NCI-H460 (cell line): ENCODE measurements at places on chromosomes 3 and 15. TPM values are rescaled to one million over a fixed set of nuclear protein-coding genes. Genes with fewer than 3 reads are reported as not detected.

TF gene
- total RNA-seq, result under 0.01 TPM in 1 of 2 replicates, not detected in the other

DNA sequence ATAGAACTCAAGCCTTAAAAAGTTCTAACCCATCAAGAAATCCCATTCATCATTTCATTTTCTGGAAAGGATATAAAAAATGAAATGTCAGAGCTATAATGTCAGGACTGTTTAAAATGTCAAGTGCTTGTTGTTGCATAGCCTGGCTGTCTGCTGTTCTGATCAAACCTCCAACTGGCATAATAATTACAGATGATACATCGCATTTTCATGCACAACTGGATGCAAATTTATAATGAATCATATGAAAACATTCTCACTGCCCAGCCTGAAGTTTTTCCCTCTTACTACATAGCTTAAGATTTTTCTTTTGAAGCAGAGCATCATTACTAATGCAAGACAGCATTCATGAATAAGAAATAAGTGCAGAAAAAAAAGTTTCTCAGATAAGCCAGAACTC is 46.5 kb downstream of the GUCA1C start:
- no peak for DNase-seq

GRCh38 chr15:88649286-88649733 is 10.5 kb downstream of the ISG20 start:
- DNase-seq, result no peak

DNA sequence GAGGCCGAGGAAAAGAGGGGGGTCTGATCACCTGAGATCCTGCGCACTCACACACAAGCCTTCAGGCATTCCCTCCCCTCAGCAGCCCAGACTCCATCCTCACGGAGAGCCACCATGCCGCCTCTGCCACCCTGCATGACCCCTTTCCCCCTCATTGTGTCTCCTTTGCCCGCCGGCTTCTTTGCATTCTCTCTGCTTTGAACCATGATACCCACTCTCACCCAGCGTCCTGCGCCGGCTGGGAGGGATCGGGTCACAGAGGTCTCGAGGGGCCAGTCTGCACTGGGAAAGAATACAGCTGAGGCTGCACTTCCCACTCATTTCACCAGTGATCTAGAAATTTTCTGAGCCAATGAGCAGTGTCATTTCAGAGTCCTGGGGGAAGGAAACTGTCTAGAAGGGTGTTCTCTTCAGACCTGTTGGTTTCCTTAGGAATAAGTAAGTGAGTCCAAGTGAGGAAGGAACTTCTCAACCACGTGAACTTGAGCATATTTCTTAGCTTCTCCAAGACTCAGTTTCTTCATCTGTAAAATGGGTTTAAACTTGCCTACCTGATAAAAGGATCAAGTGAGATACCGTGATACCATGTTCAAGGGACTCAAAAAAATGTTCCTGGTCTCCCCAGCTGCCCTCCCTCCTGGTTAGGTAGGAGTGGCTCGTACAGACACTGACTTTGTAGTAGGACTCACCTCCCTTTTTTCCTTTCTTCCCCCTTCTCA is 96.7 kb downstream of the TOP2B start:
- DNase-seq, result no peak

- DNase-seq, result no peak
These were observed 131.2 kb upstream of the TRIM42 start for GRCh38 chr3:140546649-140547048.

DNA sequence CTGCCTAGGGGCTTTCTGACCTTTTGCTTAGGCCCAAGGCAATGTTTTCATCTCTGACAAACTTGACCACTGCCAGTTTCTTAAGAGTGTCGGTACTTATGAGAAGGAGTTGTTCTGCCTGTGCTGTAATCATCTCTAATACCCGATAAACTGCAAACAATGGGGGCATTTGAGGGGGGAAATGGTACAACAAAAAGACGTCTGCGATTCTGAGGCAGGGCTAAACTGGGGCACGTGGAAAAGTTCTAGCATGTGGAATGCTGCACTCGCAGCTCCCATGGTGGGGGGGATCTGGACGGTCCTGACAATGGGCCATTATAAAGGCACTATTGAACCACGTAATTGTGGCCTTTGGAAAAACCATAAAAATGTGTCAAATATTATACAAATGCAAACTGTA is 73.1 kb upstream of the SAMMSON start:
- no peak for DNase-seq

GOLGA6A gene
- not detected in 2 replicates for total RNA-seq

ONECUT1 gene
- total RNA-seq, result 0.61 and 1.1 TPM in 2 replicates

DNA sequence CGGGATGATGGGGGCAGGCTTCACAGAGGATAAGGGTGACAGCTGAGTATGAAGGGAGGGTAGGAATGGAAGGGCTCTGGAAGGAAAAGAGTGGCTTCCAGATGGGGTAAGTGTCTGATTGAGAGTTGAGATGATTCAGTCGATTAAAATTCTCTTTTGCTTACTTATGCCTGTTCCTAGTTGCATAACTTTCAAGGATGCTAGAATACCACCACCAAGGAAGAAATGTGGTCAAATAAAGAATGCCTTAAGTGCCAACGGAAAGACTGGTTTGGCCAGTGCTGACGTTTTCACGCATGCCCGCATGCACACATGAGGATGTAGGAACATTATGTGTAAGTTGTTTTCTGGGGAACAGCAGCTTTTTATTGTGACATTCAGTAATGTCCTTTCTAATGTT is 263.4 kb upstream of the WNT5A start:
- no peak for DNase-seq

- DNase-seq, result no peak
These were observed 437.0 kb upstream of the PPP2R3A start for GRCh38 chr3:135528413-135529015.

DNA sequence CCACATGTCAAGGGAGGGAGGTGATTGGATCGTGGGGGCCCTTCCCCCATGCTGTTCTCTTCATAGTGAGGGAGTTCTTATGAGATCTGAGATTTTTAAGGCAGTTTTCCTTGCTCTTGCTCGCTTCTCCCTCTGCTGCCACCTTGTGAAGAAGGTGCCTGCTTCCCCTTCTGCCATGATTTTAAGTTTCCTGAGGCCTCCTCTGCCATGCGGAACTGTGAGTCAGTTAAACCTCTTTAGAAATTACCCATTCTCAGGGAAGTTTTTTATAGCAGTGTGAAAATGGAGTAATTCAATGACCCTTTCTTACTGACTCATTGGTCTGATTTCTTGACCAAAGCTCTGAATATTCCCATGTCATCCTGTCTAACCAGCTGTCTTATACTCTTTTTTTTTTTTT is 484.4 kb upstream of the TPRG1 start:
- DNase-seq, result no peak

GRCh38 chr3:101781166-101781565 is 2.2 kb downstream of the NXPE3 start:
- no peak for DNase-seq

DNA sequence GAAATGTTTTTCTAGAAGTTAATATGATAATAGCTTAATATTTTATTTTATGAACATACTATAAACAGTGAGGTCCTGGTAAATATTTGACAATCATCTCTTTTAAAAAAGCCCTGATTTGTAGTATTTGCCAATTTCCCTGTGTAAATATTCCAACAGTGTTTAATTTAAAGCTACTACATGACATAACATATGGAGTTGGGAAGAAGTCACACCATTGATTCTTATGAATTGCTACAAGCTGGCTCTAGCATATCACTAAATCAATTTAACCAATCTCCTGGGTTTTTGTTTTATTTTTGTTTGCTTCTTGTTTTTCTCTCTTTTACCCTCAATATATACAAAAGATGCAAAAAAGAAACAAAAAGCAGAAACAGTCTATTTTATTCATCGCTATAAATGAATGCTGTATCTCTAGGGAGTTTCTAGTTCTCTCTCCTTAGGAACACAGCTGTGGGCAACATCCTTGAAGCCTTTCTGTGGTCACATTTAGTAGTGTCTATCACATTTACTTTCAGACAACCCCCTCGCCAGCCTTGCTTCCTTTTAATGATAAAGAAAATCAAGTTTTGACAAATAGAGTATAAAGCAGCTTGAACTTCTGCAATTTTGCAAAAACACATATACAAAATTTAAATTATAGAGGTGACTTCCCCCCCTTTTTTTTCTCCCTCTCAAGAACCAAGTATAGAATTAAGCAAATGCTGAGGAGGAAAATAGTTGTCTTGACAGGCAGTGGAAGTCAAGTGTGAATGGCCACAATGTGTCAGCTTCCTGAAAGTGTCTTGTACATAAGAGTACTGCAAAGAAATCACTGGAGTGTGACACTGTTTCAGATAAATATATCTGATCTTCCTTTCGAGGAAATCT is 21.4 kb downstream of the CCR1 start:
- DNase-seq, result no peak

DNA sequence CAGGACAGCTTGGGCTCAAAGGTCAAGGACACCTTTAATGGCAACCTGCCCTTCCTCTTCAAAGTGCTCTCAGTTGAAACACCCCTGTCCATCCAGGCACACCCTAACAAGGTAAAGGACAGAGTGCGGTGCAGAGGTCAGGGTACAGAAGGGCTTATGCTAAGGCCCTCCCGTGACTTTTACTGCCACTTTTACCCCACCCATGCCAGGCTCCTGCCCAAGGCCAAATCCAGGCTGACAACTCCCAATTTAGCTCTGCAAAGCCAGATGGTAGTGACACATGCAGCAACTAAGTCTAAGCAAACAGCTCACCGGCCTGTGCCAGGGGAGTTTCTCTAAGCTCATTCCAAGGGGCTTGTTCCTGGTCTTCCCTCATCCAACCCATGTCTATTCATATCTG is 1.6 kb downstream of the MPI start:
- DNase-seq, result no peak

SLC51A gene
- not detected in 2 replicates for total RNA-seq

DNA sequence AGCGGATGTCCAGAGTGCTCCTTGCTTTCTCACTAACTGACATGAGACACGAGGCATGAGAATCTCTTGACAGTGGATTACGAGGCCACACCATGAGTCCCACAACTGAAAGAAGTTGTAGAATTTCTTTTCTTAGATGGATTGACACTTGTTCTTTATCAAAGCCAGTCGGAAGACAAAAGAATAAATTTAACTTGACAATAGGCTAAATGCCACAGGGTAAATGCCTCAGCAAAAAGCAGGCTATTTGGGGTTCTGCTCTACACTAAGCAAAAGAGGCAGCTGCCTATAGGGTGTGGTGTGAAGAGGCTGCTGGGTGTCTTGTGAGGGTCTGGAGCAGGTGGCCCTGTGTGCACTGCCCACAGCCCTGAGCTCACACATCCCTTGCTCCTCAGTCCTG is 135.1 kb upstream of the SEMA6D start:
- no peak for DNase-seq

KIF9 gene
- 7.0 and 13.1 TPM in 2 replicates for total RNA-seq

GRCh38 chr3:71290301-71290700 is 293.2 kb downstream of the FOXP1 start:
- no peak for DNase-seq

DNA sequence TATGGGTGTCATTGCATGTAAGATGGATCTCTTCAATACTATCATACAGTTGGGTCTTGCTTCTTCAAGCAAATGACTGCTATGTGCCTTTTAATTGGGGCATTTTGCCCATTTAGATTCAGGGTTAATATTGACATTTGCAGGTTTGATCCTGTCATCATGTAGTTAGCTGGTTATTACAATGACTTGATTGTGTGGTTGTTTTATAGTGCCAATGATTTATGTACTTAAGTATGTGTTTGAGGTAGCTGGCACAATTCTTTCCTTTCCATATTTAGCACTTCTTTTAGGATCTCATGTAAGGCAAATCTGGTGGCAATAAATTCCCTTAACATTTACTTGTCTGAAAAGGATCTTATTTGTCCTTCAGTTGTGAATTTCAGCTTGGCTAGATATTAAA is 267.5 kb downstream of the VGLL3 start:
- DNase-seq, result no peak

GRCh38 chr3:33419948-33420347 is 20.3 kb downstream of the UBP1 start:
- no peak for DNase-seq

DNA sequence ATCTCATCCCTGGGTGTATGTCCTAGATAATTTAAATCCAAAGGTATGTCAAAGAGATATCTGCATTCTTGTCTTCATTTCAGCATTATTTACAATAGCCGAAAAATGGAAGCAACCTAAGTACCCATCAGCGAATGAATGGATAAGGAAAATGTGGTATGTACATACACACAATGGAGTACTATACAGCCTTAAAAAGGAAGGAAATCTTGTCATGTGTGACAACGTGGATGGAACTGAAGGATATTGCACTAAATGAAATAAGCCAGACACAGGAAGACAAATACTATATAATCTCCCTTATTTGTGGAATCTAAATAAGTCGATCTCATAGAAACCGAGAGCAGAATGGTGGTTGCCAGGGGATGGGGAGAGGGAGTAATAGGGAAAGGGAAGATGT is 16.8 kb upstream of the MGLL start:
- no peak for DNase-seq

- DNase-seq, result no peak
These were observed 12.9 kb downstream of the IDH3A start for GRCh38 chr15:78162038-78162437.

ABTB1 gene
- 1.6 and 2.9 TPM in 2 replicates for total RNA-seq

DNA sequence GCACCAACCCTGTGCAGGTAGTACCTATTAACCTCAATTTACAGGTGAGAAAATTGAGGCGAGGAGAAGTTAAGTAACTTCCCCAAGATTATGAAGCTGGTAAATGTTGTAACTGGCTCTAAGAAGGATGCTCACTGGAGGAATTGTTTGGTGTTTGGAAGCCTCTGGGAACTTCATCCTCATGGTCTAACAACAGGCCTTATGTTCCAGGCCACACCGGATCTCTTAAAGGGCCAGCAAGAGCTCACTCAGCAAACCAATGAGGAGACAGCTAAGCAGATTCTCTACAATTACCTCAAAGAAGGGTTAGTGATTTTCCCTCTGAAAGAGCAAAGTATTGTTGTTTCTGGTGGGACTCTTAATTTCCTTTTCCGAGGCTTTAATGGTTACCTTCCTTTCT is 63.9 kb downstream of the CGNL1 start:
- DNase-seq, result no peak

SOX14 gene
- total RNA-seq, result not detected in 2 replicates

VEPH1 gene
- total RNA-seq, result 0.50 TPM in 1 of 2 replicates, not detected in the other

- no peak for DNase-seq
These were observed 2.8 kb downstream of the LRRN1 start for GRCh38 chr3:3802046-3802445.

- DNase-seq, result no peak
These were observed 4.9 kb upstream of the LOXL1 start for GRCh38 chr15:73921254-73921925.

GATA2 gene
- 7.0 and 7.1 TPM in 2 replicates for total RNA-seq

DNA sequence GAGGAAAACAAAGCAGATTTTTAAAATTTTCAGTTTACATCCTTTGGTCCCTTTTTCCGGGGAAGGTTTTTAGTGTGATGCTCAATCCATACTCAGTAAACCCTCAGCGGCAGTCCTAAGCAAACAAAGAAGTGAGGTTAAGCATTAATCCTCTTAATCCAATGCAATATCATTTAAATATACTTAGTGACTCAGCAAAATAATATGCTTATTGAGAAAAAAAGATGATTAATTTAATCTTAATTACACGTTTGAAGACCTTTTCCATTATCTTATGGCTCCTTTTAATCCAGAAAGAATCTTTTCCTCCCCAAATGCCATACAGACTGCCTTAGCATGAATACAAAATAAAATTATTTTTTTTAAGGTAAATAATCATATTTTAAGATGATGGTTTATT is at the start of gene GABRR3:
Gene GABRR3 (minus strand): TSS at position 108 of the 400 bp plus-strand sequence. CDS start 328 bp downstream, outside the sequence.
- no peak for DNase-seq

CPLX3 gene
- total RNA-seq, result 0.07 TPM in 1 of 2 replicates, not detected in the other

DNAH1 gene
- total RNA-seq, result 3.3 and 3.9 TPM in 2 replicates
